ENCODE measurements at places on chromosomes 13 and 19.

DNA sequence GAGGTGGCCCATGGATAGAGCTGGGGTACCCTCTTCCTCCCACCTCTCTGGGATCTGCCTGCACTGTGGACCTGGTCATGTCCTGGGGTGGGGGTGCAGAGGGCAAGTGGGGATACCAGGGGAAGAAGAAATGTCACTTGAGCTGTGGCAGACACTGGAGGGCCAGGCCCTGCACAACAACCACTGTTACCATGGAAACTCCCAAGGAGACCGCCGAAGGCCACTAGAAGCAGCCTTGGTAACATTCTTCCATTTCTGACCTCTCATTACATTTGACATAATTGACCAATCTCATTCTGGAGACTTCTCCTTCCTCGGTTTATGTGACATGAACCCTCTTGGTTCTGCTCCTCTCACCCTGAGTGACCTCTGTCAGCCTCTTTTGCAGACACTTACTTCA, 179.9 kb upstream of the SERP2 start:
- no peak for DNase-seq

- no peak for DNase-seq
Observed at GRCh38 chr19:18742838-18743783, 48.0 kb downstream of the COMP start.

- no peak for DNase-seq
Observed at GRCh38 chr13:44350775-44351504, 22.7 kb upstream of the SERP2 start.

DNA sequence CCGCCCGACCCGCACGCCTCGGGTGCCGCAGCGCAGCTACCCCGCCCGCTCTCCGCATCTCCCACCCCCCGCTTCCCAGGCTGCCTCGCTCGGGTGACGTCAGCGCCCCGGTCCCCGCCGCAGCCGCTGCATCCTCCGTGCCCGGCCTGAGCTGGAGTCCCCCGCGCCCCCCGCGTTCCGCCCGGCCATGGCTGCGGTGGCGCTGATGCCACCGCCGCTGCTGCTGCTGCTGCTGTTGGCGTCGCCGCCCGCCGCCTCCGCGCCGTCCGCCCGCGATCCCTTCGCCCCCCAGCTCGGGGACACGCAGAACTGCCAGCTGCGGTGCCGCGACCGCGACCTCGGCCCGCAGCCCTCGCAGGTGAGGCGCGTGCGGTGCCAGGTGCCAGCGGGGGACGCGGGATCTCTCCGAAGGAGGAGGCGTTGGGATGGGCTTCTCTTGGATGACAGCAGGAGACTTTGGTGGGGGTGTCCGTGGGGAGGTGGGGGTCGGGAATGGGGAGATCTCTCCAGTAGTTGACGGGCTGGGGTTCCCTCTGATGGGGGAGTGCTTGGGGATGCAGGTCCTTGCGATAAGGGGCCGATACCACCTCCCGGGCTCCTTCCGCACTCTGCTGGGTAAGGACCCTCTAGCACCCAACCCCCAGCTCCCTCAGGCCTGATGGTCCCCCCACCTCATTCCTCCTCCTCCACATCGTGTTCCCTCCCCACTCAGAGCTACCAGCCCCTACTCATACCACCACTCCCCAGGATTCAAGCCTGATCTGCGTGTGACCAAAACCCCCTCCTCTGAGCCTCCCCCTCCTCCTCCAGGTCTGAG, at the start of gene TMEM59L:
TSS of gene TMEM59L (plus strand) at position 99 of the 817 bp plus-strand sequence. CDS start at position 188, 89 bp downstream.
- no peak for DNase-seq

DNA sequence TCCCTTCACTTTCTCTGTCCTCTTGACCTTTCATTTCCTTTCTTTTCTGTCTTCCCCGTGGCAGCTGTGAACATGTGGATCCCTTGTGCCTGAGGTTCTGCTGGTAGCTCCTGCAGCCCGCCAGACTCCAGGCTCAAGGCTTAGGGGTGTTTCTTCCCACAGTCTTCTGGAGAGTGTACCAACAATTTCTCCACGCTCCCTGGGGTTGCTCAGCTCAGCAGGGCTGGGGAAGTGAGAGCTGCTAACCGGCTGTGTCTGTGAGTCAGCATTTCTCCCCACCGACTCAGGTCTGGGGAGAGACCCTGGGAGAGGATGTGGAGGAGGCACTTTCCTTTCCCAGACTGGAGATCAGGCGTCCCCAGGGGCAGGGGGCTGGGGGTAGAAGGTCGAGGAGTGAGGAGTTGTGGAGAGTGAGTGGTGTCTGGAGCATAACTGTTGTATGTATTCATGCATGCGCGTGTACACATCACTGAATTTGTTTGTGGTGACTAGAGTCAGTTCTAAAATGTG, 193.6 kb downstream of the KCNRG start:
- peak; percentile 87 for DNase-seq
